ENCODE measurements at places on chromosomes 5 and 9. TPM values are rescaled to one million over a fixed set of nuclear protein-coding genes. Genes with fewer than 3 reads are reported as not detected.

FCN2 gene
- not detected for total RNA-seq

IRGM gene
- total RNA-seq, result not detected

PCDHB11 gene
- total RNA-seq, result 1.9 TPM

PCDHGA3 gene
- 22.9 TPM for total RNA-seq

SCAMP1 gene
- 29.1 TPM for total RNA-seq

EQTN gene
- not detected for total RNA-seq

LCN15 gene
- total RNA-seq, result not detected

PANK3 gene
- 44.9 TPM for total RNA-seq

NUTM2F gene
- not detected for total RNA-seq

RNF180 gene
- total RNA-seq, result 13.7 TPM

INSYN2B gene
- not detected for total RNA-seq

PRDM9 gene
- total RNA-seq, result not detected

DMGDH gene
- 0.86 TPM for total RNA-seq

GZMA gene
- total RNA-seq, result 0.65 TPM

FBXL7 gene
- 26.2 TPM for total RNA-seq

GPX8 gene
- 7.4 TPM for total RNA-seq

ELP1 gene
- 24.2 TPM for total RNA-seq

ITGA2 gene
- 1.4 TPM for total RNA-seq

GFPT2 gene
- 12.9 TPM for total RNA-seq

CD74 gene
- total RNA-seq, result 239 TPM

STK32A gene
- 0.92 TPM for total RNA-seq

SUB1 gene
- 180 TPM for total RNA-seq

F2RL2 gene
- 3.4 TPM for total RNA-seq

GRXCR2 gene
- 0.78 TPM for total RNA-seq

SETD9 gene
- total RNA-seq, result 14.2 TPM

MOB3B gene
- 0.51 TPM for total RNA-seq

BTNL8 gene
- 0.43 TPM for total RNA-seq

HTR4 gene
- 0.70 TPM for total RNA-seq

NELFB gene
- total RNA-seq, result 37.2 TPM

NR2F1 gene
- total RNA-seq, result 0.73 TPM

CDH9 gene
- not detected for total RNA-seq

GRM6 gene
- not detected for total RNA-seq

PCDHA2 gene
- not detected for total RNA-seq

ADAMTSL1 gene
- total RNA-seq, result 2.1 TPM

LCN9 gene
- total RNA-seq, result not detected
